RKO (cell line): ENCODE measurements at places on chromosomes 16 and 17.

DNA sequence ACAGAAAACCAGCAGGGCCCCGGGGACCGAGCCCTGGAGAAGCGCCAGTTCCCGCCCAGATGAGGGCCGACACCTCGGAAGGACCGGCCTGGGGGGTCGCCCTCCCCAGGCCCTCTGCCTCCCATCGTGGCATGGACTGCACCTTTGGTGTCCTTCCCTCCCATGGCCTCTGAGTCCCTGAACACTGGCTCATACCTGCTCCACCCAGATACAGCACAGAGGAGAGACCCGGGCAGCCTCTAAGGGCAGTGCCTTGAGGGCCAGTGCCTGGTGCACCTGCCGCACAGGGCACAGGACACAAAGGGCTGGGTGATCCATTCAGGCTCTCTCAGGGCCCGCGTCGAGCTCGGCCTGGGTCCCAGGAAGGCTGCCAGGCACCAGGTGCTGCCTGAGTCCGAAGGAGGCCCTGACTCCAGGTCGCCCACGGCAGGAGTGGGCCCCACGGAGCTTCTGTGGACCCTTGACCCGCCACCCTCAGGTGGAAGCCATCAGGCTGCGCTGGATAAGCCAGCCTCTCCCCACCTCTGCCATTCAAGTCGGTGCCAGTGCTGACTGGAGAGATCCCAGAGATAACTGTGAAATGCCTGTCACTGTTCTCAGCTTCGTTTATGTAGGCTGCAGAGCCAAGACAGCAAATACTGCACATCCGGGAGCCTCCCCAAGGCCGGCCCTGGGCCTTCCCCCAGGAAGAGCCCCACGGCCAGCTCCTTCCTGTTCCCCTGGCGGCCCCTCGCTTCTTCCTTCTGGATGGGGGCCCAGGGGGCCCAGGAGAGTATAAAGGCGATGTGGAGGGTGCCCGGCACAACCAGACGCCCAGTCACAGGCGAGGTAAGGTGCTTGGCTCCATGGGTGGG, at the start of gene ZG16B:
Gene ZG16B (plus strand): TSS at position 803 of the 854 bp plus-strand sequence. CDS start 139 bp downstream, outside the sequence.
- no peak for DNase-seq

DNA sequence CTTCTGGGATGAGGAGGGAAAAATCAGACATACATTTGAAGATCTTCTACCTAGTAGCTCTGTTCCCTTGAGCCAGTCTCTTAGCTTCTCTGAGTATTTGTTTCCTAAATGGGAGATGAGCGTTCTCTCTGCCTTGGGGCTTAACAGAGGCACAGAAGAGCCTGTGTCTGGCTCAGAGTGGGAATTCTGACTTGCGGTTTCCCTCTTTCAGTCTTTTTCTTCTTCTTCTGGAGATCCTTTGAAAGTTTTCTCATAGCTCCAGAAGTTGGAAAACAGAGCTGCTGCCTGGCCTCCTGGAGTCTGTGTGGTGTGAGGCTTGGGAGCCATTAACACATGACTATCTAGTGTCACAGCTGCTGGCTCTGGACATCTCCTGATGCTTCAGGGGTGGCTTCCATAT, 167.9 kb downstream of the MSI2 start:
- DNase-seq = no peak

GRCh38 chr17:32335687-32336086, 6.3 kb downstream of the C17orf75 start:
- peak; percentile 53 for DNase-seq

- DNase-seq = no peak
Measured at GRCh38 chr17:42913981-42914617, 13.5 kb downstream of the G6PC1 start.

GRCh38 chr17:31508288-31509094, 117.0 kb downstream of the RAB11FIP4 start:
- DNase-seq = no peak

- no peak for DNase-seq
Measured at GRCh38 chr17:57678393-57678792, 66.7 kb downstream of the CCDC182 start.

GRCh38 chr16:74831467-74831866, 56.8 kb upstream of the FA2H start:
- DNase-seq = no peak

DNA sequence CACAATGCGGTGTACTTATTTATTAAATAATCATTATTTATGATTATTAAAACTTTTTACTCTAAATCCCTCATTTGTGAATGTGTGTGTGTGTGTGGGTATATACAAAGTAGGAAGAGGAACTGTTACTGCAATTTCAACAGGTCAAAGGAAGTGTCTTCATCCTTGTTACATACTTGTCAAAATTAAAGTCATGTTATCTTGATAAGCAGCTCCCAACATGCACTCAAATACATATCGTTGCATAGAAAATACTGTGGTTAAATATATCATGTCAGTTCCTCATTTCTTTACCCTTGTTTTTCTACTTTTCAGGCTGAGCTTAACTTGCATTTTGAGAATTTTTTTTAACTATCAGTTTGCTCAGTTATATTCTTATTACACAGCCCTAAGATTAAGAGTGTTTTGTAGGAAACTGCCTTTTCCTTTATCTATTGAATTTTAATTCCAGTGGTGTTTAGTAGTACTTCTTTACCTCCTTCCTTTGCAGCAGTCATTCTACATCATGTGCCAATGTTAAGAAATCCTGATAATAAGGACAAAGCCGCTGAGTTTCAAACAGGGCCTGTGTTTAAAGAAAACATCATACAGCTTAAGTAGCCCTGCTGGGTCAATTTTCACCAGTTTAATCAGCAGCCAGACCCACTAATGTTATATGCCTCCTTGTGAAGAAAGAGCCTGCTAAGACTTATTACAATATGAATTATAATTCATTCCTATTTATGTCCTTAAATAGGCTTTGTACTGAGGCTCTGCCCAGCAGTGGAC, 7.2 kb downstream of the EFCAB5 start:
- no peak for DNase-seq

- DNase-seq = no peak
Measured at GRCh38 chr16:11635113-11635652, 33.1 kb upstream of the SNN start.

- no peak for DNase-seq
Measured at GRCh38 chr16:17835118-17835876, 364.5 kb upstream of the XYLT1 start.

DNA sequence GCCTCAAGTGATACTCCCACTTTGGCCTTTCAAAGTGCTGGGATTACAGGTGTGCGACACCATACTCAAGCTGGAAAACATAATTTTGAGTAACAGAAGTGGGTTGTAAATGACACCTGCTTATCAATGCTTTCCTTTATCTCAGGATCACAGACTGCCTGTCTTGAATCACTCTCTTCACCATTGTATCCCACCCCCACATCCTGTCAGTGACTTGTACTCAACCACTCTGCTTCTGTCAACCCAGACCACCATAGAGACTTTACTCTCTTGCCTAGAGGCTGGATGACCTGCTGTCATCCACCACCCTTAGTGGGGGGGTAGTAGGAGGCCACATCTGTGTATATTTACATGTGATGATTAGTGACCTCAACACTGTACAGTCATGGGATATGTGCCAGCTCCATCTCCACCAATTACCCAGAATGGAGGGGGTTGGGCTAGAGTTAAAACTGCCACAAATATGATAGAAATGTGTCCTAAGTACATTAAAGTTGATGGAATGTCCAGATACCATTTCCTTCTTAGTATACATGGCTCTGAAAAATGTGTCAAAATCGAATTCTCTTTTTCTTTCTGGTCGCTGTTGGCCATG, 338.7 kb downstream of the GRIN2A start:
- DNase-seq = no peak

DNA sequence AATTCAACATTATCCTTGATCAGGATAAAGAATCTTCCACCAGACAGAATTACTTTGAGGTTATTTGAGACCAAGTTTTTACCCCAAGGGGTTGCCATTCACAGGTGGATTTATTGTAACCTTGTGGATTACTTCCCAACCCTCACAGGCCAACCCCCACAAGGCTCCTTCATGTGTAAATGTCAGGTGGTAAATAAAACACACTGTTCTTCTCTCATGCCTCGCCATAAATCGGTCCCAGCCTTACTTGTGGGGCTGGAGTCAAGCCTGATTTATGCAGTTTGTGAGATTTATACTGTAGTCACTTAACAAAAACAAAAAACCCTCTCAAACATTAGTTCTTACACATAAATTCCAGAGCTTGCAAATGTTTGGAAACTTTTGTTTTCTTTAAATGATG, 98.6 kb upstream of the IRX3 start:
- DNase-seq = no peak

- DNase-seq = no peak
Measured at GRCh38 chr16:55151561-55152305, 172.3 kb upstream of the IRX6 start.

- DNase-seq = no peak
Measured at GRCh38 chr16:73711406-73712080, 585.1 kb upstream of the PSMD7 start.

DNA sequence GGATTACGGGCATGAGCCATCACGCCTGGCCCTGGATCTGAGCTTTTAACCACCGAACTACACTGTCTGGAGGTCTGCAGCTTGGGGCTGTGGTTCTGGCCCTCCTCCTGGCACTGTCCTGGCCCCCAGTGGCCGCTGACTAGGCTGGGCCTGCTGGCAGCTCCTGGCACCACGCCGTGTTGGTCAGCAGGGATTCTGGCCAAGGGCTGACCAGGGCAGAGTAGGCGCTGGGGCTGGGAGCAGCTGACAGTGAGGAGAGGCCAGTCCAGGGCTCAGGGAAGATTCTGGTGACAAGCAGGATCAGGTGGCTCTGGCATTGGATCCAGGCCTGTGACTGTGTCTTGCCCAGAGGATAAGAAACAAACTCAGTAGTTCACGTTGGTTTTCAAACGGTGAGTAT, 14.6 kb downstream of the EEF2K start:
- DNase-seq = no peak

GRCh38 chr17:2436316-2436905, 35.6 kb upstream of the MNT start:
- no peak for DNase-seq

- DNase-seq = no peak
Measured at GRCh38 chr17:63816123-63816522, 11.1 kb upstream of the PSMC5 start.

DNA sequence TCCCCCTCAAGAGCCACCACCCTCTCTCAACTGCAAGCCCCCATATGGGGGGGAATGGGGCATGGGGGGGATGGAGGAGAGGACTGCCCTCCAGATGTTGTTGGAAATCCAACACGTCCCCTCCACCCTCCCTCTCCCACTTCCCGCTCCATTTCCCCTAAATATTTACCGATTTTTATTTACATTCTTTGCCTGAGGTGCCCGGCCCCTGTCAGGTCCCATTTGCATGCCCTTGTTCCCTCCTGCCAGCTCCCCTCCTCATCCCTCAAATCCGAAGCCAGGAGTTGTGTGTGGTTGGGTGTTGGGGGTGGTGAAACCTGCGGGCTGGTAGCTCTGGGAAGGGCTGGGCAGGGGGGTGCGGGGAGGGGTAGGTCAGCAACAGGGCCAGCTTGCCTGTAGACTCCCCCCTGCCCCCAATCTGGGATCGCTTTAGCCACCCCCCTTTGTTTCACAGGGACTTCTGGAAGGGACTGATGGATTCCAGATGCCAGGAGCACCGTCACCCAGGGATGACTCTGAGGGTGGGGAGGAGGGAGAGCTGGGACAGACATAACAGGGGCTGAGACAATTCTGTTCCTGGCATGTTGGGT, 39.7 kb upstream of the NGFR start:
- no peak for DNase-seq
